Glomerular endothelial cell (primary cell): ENCODE measurements at places on chromosomes 1 and 21. TPM values are rescaled to one million over a fixed set of nuclear protein-coding genes. Genes with fewer than 3 reads are reported as not detected.

DNA sequence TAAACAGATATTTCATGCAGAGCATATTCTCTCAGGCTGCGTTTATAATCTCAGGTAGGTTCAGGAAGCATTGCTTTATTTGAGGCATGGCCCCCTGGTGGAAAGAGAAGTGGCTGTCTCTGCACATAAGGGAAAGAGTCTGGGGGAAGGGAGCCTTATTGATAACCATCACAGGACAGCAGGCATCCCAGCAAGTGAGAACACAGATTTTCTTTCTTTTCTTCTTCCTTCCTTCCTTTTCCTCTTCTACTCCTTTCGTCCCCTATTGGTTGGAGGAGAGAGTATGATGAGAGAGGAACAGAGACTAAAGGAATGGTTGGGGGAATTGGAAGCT is 21.9 kb downstream of the TSNAX start:
- no peak for DNase-seq

GRCh38 chr1:77220687-77221463 is 1.6 kb upstream of the PIGK start:
- no peak for DNase-seq

- no peak for DNase-seq
Observed at GRCh38 chr21:16377120-16377658, 647.4 kb downstream of the USP25 start.

DNA sequence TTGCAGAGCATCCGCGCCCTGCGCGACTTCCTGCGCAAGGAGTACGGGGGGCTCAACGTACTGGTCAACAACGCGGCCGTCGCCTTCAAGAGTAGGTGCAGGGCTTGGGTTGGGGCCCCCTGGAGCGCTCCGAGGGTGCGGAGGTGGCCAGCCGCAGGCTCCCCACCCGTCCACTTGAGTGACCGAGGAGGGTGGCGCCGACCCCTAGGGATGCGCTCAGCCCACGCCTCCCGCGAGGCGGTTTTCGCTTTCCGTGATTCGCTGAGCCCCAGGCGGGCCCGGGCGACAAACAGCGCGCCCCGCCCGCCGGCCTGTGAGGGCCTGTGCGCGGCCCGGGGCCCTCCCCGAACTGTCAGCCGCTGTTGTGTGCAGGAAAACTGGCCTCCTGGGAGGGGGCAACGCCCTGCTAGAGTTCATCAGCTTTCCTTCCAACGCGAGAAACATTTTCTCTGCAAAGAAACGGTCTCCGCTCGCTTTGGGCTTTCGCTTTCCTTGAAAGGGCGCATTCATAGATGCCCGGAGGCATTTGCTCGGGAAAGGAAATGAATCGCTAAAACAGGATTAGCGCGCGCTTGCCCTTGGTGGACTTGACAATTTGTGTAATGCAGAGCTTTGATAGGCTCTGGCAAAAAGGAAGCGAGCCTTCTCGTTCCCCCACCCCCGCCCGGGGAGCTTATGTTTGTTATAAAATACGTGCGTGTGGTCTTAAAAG is 668 bp downstream of the CBR3 start:
- no peak for DNase-seq

The NUDT4B gene
- 39.6 and 46.7 TPM in 2 replicates for total RNA-seq

The OLFM3 gene
- not detected in 2 replicates for total RNA-seq
